ENCODE measurements at places on chromosomes 16 and 17.

DNA sequence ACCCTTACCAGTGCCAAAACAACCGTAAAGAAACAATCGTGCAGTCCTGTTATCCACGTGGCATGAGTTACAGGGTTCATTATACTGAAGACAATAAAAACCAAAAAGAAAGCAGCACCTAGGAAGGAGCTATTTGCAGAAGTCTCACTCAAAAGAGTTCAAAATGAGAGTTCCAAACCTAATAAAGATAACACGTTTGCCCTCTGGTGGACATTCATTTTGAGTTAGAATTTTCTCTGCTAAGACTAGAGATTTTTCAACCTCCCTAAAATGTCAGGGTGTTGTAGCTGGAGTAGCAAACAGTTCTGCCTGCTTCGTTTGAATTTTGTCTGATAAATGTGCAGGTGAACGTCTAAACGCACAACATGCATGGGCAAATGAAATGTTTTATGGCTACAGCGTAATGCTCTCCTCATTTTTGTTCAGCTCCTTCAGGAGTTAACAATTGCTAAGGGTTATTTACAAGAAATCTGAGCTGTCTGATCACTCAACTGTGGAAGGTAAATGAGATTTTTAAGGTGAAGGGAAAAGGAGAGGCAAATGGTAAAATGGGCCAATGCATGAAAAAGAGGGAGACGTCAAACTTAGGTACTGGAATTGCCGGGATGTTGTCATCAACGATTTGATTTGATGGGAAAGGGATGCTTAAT is 1067.9 kb upstream of the EEF2KMT start:
- DNase-seq, result no peak

- DNase-seq, result no peak
These were observed 55.0 kb downstream of the CYTH1 start for GRCh38 chr17:78727057-78727456.

DNA sequence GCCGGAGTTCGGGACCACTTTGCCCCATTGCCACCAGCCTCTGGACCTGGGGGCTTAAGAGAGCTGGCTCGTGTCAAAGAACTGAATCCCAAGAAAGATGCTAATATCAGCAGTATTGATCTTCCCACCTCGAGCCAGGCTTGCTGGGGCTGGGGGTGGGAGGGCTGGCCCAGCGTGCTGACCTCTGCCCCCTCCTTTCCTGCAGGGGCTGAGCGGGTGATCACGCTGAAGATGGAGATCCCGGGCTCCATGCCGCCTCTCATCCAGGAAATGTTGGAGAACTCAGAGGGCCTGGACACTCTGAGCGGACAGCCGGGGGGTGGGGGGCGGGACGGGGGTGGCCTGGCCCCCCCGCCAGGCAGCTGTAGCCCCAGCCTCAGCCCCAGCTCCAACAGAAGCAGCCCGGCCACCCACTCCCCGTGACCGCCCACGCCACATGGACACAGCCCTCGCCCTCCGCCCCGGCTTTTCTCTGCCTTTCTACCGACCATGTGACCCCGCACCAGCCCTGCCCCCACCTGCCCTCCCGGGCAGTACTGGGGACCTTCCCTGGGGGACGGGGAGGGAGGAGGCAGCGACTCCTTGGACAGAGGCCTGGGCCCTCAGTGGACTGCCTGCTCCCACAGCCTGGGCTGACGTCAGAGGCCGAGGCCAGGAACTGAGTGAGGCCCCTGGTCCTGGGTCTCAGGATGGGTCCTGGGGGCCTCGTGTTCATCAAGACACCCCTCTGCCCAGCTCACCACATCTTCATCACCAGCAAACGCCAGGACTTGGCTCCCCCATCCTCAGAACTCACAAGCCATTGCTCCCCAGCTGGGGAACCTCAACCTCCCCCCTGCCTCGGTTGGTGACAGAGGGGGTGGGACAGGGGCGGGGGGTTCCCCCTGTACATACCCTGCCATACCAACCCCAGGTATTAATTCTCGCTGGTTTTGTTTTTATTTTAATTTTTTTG is 8.5 kb downstream of the GJD3 start:
- DNase-seq, result no peak

GRCh38 chr17:8300627-8301242 is 5.5 kb upstream of the SLC25A35 start:
- peak; percentile 67 for DNase-seq

- no peak for DNase-seq
These were observed 57.5 kb downstream of the BEAN1 start for GRCh38 chr16:66484453-66485213.

- DNase-seq, result no peak
These were observed 6.1 kb downstream of the ARHGAP27 start for GRCh38 chr17:45426561-45426960.

GRCh38 chr16:64434526-64435069 is 687.3 kb downstream of the CDH11 start:
- DNase-seq, result no peak

GRCh38 chr16:87190288-87191230 is 126.6 kb downstream of the C16orf95 start:
- DNase-seq, result no peak

DNA sequence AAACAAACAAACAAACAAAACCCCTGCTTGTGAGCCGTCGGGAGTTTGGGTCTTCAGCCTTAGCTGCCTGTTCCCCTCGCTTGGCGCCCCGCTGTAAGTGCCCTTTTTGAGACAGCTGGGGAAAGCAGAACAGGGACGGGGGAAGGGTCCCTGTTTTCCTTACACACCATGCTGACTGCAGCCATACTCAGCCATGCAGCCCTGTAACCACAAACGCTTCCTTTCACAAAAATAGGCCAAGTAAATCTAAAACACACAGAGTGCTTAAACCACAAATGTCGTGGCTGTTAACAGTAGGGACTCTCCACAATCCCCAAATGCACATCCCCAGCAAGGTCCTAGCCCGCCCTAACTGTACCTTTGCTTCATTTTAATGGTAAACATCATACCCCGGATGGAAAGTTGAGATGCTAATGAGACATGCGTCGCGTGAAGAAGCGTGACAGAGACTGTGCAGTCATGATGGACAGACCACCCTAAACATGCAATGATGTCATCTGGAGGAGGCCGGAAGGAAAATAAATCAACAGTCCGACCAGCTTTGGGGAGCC is 129.9 kb downstream of the MGAT5B start:
- DNase-seq, result peak; percentile 21

DNA sequence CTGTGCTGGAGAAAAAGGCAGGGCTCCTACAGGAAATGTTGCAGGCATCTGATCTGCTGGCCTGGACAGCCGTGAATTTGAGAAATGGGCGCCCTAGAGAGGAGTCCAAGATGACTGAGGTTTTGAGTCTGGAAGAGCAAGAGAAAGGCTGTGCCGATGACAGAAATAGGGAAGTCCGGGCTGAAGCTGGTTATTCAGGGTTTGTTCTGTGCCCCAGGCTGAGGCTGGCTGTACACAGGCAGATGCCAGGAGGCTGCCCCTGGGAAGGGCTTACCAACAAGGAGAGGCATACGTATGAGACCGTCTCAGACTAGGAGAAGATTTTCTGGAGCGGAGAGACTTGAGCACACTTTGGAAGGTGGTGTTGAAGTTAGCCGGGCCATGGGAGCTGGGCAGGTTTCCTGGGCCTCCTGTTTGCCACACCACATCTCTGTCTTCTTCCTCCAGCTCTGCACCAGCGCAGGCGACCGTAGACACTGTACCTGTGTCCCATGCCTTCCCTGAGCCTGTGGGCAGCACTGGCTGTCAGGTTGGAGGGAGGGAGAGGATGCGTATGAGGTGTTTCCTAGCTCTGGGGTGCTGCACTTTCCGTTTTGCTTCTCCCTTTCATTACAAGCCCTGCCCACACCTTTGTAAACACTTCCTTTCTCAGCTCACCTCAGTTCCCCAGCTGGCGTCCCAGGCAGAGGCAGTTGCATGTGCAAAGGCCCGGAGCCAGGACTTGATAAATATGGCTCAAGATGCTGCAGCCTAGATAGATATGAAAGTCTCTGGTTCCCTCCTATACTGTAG is 80.8 kb downstream of the SPECC1 start:
- no peak for DNase-seq

DNA sequence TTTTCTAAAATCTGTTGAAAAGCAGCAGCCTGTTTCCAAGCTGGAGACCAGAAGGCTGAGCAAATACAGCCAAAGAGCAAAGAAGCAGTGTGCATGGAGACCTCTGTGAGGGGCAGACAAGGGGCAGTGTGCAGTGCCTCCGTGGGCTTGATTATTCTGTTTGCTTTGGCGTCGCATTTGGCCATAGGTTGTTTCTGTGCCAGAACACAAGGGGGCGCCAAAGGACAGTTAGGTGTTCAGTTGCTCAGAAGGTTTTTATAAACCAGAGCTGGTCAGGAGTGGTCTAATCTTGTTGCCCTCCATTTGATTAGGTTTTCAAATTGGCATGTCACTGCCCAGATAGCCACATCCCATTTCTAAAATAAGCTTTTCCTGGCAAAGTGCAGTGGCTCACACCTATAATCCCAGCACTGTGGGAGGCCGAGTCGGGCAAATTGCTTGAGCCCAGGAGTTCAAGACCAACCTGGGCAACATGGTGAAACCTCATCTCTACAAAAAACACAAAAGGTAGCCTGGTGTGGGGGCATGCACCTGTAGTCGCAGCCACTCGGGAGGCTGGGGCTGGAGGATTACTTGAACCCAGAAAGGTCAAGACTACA is 10.6 kb downstream of the MYH3 start:
- DNase-seq, result peak; percentile 49

- no peak for DNase-seq
These were observed 332.8 kb upstream of the ERCC4 start for GRCh38 chr16:13587181-13587580.

DNA sequence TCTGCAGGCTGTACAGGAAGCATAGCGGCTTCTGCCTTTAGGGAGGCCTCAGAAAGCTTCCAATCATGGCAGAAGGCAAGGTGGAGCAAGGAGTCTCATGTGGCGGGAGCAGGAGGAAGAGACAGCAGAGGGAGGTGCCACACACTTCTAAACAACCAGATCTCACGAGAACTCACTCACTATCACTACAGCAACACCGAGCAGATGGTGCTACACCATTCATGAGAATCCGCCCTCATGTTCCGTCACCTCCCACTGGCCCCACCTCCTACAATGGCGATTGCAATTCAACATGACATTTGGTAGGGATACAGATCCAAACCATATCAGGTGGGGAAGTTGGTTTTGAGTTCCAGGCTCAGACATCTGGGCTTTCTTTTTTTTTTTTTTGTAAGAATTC is 31.9 kb upstream of the NUDT7 start:
- no peak for DNase-seq

- DNase-seq, result peak; percentile 86
These were observed 58.4 kb downstream of the TOM1L2 start for GRCh38 chr17:17913695-17914332.

- no peak for DNase-seq
These were observed 48.3 kb downstream of the ATP2C2 start for GRCh38 chr16:84416407-84417321.

GRCh38 chr17:29628644-29629043 is 5.9 kb upstream of the CORO6 start:
- DNase-seq, result no peak

- no peak for DNase-seq
These were observed 767 bp downstream of the ATP2C2 start for GRCh38 chr16:84369105-84369504.

DNA sequence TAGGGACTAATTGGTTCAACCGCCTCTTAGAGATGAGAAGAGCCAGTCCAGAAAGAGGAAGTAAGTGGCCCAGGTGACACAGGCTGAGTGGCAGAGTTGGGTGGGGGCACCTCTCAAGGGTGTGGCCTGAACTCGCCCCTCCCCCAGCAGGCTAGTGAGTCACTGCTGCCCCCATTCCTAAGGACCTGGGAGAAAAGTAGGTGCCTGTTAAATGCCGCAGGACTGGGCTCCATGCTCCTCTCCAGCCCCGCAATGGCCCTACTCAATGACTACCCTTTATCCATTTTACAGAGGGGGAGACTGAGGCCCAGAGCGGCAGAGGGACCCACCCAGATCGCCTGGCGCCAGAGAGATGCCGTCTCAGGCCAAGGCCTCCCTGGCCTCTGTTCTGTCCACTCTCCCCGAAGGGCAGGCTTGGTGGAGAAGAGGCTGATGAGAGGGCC is 8.1 kb downstream of the TMEM235 start:
- no peak for DNase-seq

GRCh38 chr17:64991726-64992125 is 64.8 kb downstream of the GNA13 start:
- no peak for DNase-seq

DNA sequence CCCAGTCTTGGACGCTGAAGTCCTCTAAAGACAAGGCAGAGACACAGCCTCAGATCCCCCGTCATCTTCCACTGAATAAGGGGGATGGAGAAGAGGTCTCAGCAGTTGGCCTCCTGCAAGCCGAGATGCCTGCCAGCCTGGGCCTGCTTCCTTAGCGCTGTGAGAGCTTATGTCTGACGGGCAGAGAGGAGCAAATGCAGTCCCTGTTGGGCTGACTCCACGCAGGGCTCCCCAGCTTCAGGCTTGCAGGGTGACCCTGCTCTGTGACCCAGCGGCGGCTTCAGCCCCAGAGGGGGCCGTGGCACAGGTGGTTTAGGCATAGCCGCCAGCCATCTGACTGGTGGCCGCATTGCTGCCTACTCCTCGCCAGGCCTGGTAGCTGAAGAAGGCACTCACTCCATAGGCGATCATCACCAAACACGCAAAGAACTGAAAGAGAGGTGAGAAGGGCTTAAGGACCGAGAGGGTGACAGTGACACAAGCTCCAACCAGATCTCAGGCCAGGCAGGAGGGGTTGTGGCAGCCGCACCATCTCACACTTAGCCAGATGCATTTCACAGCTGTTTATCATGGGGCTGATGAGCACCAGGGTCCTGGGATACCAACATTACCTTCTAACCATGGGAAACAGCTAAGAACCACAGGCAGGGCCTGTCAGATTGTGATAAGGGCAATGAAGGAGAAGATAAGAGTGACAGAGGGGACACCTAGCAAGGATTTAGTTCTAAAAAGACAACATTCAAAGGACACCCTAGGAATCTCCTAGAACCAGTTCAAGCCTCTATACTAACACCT is 11.7 kb downstream of the ARL2BP start:
- no peak for DNase-seq

DNA sequence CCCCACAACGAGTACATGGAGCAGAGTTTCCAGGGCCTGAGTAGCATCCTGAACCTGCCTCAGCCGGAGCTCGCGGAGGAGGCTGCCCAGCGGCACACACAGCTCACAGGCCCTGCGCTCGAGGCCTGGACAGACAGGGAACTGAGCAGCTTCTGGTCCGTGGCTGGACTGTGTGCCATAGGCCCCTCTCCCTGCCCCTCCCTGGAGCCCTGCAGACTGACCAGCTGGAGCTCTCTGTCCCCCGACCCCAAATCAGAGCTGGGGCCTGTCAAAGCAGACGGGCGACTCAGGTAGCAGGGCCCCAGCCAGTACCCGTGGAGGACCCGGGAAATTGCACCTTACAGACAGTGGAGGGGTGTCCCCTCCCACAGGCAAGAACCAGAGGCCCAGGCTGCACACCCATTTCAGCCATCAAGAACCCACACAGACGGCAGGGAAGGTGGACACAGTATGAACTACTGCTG is 13.0 kb downstream of the MRPL27 start:
- no peak for DNase-seq

Data from large intestine (tissue), 12 donors.